Foreskin keratinocyte (primary cell): ENCODE measurements at places on chromosomes 4 and X. TPM values are rescaled to one million over a fixed set of nuclear protein-coding genes. Genes with fewer than 3 reads are reported as not detected.

DNA sequence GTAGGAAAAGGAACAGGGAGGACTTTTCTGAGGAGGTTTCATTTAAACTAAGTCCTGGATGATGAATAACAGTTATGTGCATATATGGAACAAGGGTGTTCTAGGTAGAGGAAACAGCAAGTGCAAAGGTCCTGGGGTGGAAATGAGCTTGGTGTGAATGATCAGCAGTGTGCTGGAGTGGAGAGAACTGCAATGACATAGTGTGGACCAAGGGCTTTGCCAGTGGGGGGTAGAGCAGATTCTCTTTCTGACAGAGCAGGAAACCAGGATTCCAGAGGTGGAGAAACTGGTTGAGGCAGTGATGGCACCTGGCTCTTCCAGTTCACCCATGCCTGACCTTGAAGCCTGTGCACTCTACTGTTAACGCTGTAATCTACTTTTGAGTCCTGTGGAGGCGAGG, 1.7 kb downstream of the PPP1R3F start:
- no peak for DNase-seq

- no peak for DNase-seq
Measured at GRCh38 chr4:4501679-4502078, 40.2 kb downstream of the STX18 start.

GRCh38 chr4:95108883-95109421, 351.2 kb downstream of the BMPR1B start:
- DNase-seq = no peak

Gene GAR1
- total RNA-seq = 19.7 and 21.9 TPM in 2 replicates

Gene EDA
- total RNA-seq = 1.1 and 1.4 TPM in 2 replicates

GRCh38 chrX:45070116-45071007, 130.3 kb downstream of the DIPK2B start:
- DNase-seq = peak; percentile 3

GRCh38 chr4:139085141-139085540, 69.6 kb downstream of the NOCT start:
- no peak for DNase-seq

GRCh38 chr4:85102606-85103005, 136.1 kb upstream of the WDFY3 start:
- DNase-seq = no peak

DNA sequence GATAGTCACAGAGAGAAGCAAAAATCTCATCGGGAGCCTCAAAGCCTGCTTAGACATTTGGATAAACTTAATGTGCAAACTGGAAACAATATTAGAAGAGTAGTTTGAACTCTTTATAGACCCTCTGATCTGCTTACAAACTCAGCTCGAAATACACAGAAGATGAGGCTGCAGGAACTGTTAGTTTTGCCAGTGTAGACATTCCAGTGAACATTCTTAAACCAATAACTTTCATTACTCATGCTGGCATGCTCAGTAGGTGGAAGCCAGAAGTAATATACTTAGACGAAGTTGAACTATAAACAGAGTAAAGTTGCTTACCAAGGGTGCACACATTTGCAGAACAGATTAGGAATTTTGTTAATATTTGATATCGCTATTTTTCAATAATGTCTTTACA, 303.5 kb downstream of the ANKRD50 start:
- no peak for DNase-seq

DNA sequence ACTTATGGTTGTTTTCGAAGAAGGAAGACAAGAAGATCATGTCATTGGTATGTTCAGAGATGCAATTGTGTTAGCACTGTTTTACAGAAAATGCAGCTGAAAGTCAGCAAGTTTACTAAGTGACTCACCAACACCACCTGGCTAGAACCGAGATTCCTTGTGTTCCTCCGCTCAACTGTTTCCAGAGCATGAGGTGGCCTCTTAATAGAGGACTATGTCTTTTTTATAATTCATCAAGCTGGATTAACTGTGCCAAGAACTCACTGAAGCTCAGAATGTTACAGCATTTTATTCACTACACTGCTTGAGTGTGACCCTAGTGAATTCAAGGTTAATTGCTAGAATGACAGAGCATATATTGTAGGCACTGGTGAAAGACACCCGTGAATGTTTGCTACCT, 1573.5 kb upstream of the TENM3 start:
- peak; percentile 38 for DNase-seq

DNA sequence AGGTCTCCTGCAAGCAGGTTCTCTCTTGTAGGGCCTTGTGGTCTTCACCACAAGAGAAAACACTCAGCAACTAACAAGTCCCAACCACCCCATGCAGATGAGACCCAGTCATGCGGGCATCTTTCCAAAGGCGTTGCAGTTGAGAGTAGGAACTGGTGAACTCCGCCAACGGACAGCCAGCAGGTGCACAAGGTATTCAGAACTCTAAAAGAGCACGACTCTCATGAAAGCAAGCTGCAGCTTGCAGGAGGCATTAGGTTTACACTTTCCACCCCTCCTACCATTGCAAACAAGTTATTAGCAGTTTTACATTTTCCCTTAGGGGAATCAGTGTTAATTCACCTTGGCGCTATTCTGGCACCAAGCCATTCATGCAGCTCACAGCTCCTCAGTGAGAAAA, 173.4 kb upstream of the KIT start:
- peak; percentile 100 for DNase-seq

GRCh38 chrX:42869659-42870476, 91.9 kb upstream of the PPP1R2C start:
- no peak for DNase-seq

- peak; percentile 66 for DNase-seq
Measured at GRCh38 chrX:123920105-123920785, 41.3 kb upstream of the STAG2 start.

Gene MRPL1
- 56.2 and 57.8 TPM in 2 replicates for total RNA-seq

- peak; percentile 4 for DNase-seq
Measured at GRCh38 chr4:170278460-170278859, 188.7 kb upstream of the AADAT start.

Gene TENM3
- total RNA-seq = 24.5 and 30.1 TPM in 2 replicates

DNA sequence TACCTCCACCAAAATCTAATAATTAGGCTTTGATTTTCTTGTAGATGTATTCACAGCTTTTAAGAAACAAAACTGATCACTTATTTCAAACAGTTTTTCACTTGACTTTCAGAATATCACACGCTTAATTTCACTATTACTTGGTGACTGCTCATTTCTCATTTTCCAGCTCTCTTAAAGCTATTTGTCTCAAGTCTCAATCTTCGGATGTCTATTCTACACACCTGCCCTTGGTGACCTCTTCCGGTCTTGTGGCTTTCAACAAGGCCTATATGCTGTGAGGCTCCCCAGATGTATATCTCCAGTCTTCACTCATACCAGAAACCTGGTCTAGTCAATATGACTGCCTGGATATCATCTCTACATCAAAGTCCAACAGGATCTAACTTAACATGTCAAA, 34.9 kb upstream of the ANXA10 start:
- DNase-seq = no peak

Gene SPANXB1
- total RNA-seq = not detected in 2 replicates

- no peak for DNase-seq
Measured at GRCh38 chr4:76429636-76430035, 5.4 kb upstream of the SHROOM3 start.

Gene MAGEB2
- not detected in 2 replicates for total RNA-seq

DNA sequence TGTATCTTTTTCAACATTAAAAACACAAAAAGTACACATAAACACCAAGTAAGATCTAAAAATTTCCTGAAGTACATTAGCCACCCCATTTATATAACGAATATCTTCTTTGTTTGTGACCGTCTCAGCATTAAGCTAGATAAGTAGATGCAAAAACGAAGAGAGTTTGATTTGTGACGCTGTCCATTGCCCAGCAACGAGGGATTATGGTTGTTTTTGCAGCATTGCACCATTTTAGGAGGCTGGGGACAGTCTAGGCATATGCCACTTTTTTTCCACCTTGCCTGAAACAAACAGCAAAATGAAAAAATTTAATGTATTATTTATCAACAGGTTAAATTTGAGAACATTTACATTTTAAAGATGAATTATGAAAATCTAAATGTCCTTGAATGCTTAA, 12.0 kb upstream of the IGSF1 start:
- no peak for DNase-seq

GRCh38 chrX:130173190-130173895, 1.6 kb downstream of the RAB33A start:
- no peak for DNase-seq

GRCh38 chr4:105909787-105910281, 14.6 kb downstream of the NPNT start:
- peak; percentile 80 for DNase-seq
